Endothelial cell (in vitro differentiated cells): ENCODE measurements at places on chromosomes 2 and 18. TPM values are rescaled to one million over a fixed set of nuclear protein-coding genes. Genes with fewer than 3 reads are reported as not detected.
A peak's percentile ranks its signal among the peaks of the same experiment; 100 is the strongest.

C2orf74 gene
- total RNA-seq, result 13.6 TPM

- H3K4me3 ChIP-seq, result no peak overlapping the region
- DNase-seq, result no peak
- no peak overlapping the region for H3K27ac ChIP-seq
- H3K36me3 ChIP-seq, result no peaks in the 10 kb centered on the region
Observed at GRCh38 chr2:159855557-159856061, 57.6 kb upstream of the CD302 start.

C2orf78 gene
- not detected for total RNA-seq

GRCh38 chr2:189661148-189661956, at the start of gene ASNSD1:
Gene ASNSD1, plus strand, starts transcription at chr2:189661459. Its CDS starts 4,674 bp downstream, at chr2:189666133.
- H3K4me3 ChIP-seq, result no peak within 1 kb of the TSS
- peaks cover 5% of the 10 kb centered on the region for H3K27me3 ChIP-seq
- H3K27ac ChIP-seq, result no peak within 1 kb of the TSS

ZNF521 gene
- 238 TPM for total RNA-seq

- peaks cover 77% of the 10 kb centered on the region for H3K4me1 ChIP-seq
- H3K4me3 ChIP-seq, result peak overlapping the region; percentile 40
- no peaks in the 10 kb centered on the region for H3K36me3 ChIP-seq
Observed at GRCh38 chr2:10932345-10933151, 20.8 kb downstream of the KCNF1 start.

GRCh38 chr2:40210344-40210967, 241.4 kb downstream of the SLC8A1 start:
- DNase-seq, result no peak
- H3K27me3 ChIP-seq, result no peaks in the 10 kb centered on the region
- H3K4me3 ChIP-seq, result no peak overlapping the region
- no peak overlapping the region for H3K27ac ChIP-seq

DNA sequence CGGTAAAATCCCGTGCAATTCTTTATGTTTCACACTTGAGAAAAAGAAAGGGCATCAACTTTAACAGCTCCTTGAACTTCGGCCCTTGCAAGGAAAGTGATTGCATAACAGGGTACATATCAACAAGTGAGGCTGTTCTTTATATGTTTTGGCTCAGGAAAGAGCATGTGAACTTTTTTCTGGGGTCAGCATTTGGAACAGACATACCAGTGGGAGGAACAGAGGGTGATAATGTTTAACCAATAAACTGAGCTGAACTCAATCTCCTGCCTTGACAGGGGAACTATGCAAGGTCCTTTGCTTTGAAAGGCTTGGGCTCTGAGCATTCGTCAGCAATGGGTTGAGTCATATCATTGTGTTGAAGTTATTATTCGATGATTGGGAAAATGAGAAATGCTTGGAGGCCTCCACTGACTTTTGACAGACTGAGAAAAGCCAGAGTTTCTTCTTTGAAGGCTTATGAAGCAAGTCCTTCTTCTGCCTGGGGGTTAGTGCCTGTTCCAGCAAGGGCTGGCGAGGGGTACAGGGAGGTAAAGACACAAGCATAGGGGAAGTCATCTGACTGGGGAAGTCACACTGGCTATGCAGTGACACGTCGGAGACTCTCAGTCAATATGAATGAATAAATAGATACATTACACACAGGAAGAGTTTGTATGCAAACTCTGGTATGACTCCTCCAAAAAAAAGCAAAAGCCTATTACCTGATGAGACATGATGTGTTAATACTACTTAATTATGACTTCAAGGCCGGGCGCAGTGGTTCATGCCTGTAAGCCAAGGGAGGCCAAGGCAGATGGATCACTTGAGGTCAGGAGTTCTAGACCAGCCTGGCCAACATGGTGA, 57.2 kb downstream of the CYB5A start:
- no peak overlapping the region for H3K4me3 ChIP-seq
- H3K27me3 ChIP-seq, result peaks cover 6% of the 10 kb centered on the region
- H3K27ac ChIP-seq, result no peak overlapping the region
- no peak for DNase-seq

- no peaks in the 10 kb centered on the region for H3K36me3 ChIP-seq
- DNase-seq, result no peak
- H3K4me3 ChIP-seq, result no peak overlapping the region
- no peaks in the 10 kb centered on the region for H3K27me3 ChIP-seq
- no peak overlapping the region for H3K27ac ChIP-seq
Observed at GRCh38 chr2:48220501-48220900, 309.5 kb upstream of the STON1 start.

SKOR2 gene
- 0.38 TPM for total RNA-seq

GRCh38 chr2:176164611-176165369, 7.7 kb downstream of the HOXD3 start:
- H3K4me1 ChIP-seq, result peaks cover 17% of the 10 kb centered on the region
- H3K36me3 ChIP-seq, result no peaks in the 10 kb centered on the region
- DNase-seq, result no peak
- H3K27me3 ChIP-seq, result peaks cover 42% of the 10 kb centered on the region
- H3K27ac ChIP-seq, result no peak overlapping the region
- H3K4me3 ChIP-seq, result no peak overlapping the region

- H3K4me1 ChIP-seq, result no peaks in the 10 kb centered on the region
- H3K36me3 ChIP-seq, result no peaks in the 10 kb centered on the region
- DNase-seq, result no peak
Observed at GRCh38 chr18:61589053-61589723, 256.0 kb downstream of the CDH20 start.

DNA sequence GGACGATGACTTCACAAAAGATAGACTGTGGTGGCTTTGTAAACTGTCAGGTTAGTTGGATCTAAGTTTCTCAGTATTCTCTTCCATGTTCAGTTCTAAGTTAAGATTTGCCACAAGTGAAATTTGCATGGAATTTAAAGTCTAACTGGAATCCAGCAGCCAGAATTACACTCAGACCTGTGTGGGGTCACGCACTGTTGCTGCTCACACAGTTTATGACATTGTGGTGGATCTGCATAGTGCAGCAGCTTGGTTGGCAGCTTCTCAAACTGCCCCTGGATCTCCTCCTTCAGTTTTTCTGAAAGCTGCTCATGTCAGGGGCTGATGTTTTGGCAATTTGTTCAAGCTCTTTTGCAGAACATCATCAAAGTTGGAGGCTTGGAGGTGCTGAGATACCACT, 228.1 kb upstream of the KCNJ3 start:
- H3K4me1 ChIP-seq, result no peaks in the 10 kb centered on the region
- H3K36me3 ChIP-seq, result no peaks in the 10 kb centered on the region
- no peak for DNase-seq

- no peaks in the 10 kb centered on the region for H3K36me3 ChIP-seq
- no peak for DNase-seq
- H3K4me1 ChIP-seq, result peaks cover 9% of the 10 kb centered on the region
- no peaks in the 10 kb centered on the region for H3K27me3 ChIP-seq
- no peak overlapping the region for H3K27ac ChIP-seq
Observed at GRCh38 chr18:58535340-58536201, 93.3 kb downstream of the ALPK2 start.

DNA sequence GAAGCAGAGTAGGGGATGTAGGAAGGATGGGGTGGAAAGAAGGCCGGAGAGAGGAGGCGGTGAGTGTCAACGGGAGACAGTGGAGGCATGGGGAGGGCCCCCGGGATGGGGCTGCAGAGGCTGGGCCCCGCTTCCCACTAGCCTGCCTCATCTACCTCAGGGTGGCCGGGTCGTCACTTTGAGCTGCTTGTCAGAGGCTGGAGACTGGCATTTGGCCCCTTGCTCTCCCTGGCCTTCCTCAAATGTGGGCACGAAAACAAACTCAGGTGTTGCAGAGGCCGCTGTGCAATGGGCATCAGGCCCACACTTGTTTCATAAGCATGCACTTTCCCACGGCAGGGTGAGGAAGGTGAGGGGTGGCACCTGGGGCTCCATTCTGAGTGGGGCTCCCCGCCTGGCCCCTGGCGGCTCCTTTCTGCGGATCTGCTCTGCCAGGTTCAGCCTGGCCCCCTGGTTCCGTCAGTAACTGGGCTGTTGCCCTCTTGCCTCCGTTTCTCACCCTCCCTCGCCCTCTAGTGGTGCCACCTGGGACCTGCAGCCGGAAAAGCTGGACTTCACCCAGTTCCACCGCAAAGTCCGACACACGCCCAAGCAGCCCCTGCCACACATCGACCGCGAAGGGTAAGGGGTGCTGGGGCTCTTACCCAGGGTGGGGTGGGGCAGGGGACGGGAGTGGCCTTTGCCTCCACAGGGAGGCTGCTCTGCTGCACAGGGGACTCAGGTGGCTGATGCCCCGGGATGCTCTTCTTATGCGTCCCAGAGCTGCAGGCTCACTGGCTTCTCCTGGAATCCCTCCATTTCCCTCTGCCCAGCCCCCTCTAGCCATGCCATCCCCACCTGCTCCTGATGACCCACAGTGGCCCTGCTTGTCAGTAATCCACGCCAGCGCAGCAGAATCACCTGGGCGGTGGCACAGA, 125.4 kb downstream of the CTIF start:
- H3K4me3 ChIP-seq, result no peak overlapping the region
- peaks cover 23% of the 10 kb centered on the region for H3K27me3 ChIP-seq
- H3K27ac ChIP-seq, result no peak overlapping the region
- peaks cover 19% of the 10 kb centered on the region for H3K4me1 ChIP-seq
- peaks cover 26% of the 10 kb centered on the region for H3K36me3 ChIP-seq

KIAA2012 gene
- total RNA-seq, result 0.08 TPM

GRCh38 chr2:214547931-214548330, 137.1 kb downstream of the VWC2L start:
- H3K4me3 ChIP-seq, result no peak overlapping the region
- no peaks in the 10 kb centered on the region for H3K36me3 ChIP-seq
- H3K27ac ChIP-seq, result no peak overlapping the region
- no peaks in the 10 kb centered on the region for H3K4me1 ChIP-seq

SUCLG1 gene
- 63.2 TPM for total RNA-seq

DNA sequence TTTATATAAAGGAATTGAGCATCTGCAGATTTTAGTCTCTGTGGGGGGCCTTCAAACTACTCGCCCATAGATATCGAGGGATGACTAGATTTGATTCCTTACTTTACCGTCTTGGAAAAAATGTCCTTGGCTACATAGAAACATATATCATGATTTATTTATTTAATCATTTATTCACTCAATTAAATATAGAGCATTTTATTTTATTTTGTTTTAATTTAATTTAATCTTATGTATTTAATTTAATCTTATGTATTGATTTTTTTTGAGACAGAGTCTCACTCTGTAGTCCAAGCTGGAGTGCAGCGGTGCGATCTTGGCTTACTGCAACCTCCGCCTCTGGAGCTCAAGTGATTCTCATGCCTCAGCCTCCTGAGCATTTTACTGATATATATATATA, 105.4 kb downstream of the SCN9A start:
- H3K36me3 ChIP-seq, result peaks cover 4% of the 10 kb centered on the region
- no peak for DNase-seq
- H3K27me3 ChIP-seq, result no peaks in the 10 kb centered on the region

ZNF892 gene
- 11.2 TPM for total RNA-seq

- no peak for DNase-seq
- H3K36me3 ChIP-seq, result no peaks in the 10 kb centered on the region
- no peaks in the 10 kb centered on the region for H3K27me3 ChIP-seq
- H3K27ac ChIP-seq, result no peak overlapping the region
Observed at GRCh38 chr2:200100027-200100426, 144.6 kb downstream of the MAIP1 start.

DNA sequence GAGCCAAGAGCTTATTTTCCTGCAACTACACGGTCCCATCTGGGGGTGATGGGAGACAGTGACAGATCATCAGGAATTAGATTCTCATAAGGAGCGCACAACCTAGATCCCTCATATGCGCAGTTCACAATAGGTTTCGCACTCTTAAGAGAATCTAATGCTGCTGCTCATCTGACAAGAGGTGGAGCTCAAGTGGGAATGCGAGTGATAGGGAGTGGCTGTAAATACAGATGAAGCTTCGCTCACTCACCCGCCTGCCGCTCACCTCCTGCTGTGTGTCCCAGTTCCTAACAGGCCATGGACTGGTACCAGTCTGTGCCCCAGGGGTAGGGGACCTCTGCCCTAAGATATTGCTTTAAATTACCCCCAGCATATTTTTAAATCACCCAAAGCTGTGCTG, 10.8 kb downstream of the LRRFIP1 start:
- H3K27me3 ChIP-seq, result peaks cover 8% of the 10 kb centered on the region
- H3K27ac ChIP-seq, result no peak overlapping the region
- H3K4me3 ChIP-seq, result no peak overlapping the region
- peaks cover 7% of the 10 kb centered on the region for H3K4me1 ChIP-seq

DNA sequence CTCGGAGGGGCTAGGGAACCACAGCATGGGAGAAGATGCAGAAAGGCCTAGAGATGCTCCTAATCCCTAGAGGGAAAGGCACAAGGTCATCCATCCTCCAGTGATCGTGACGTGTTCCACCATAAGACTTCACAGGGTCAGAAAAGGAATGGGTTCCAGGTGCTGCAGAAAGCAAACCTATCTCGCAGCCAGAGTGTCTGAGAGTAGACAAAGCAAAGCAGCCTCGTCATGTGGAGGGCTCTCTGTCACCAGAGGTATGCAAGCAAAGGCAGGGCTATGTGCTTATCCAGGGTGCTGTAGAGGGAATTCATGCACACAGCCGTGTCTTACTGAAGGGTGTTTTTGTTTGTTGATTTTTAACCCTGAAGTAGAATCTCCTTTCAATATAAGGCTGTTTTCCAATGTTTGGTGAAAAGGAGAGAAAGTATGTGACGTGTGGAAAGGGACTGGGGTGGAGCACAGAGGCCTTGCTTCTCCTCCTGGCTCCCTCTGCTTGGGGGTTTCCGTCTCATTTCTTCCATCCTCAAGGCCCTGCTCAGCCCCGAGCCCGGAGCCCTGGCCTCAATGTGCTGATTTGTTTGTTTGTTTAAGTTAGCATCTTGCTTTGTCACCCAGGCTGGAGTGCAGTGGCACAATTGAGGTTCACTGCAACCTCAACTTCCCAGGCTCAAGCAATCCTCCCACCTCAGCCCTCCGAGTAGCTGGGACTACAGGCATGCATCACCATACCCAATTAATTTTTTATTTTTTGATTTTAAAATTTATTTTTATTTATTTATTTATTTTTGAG, 3.0 kb downstream of the GPR55 start:
- no peak for DNase-seq
- H3K27ac ChIP-seq, result no peak overlapping the region
- no peaks in the 10 kb centered on the region for H3K36me3 ChIP-seq
- H3K4me1 ChIP-seq, result no peaks in the 10 kb centered on the region
- H3K27me3 ChIP-seq, result peaks cover under 1% of the 10 kb centered on the region
- no peak overlapping the region for H3K4me3 ChIP-seq

DNA sequence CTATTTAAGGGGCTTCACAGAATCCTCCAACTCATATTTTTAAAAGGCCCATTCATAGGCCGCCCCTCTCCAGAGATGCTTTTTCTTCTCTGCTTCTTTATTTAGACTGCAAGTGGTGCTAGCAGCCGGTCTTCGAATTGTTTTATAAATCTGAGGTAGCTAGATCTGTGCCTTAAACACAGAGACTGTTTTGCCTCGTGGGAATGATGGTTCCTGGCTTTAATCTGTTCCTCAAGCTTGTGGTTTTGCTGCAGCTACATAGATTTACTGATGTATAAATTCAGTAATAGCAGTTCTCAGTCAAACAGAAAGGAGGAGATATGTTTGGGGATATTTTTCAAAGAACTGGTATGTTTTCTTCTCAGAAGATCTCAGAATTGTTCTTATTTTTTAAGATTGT, 45.3 kb downstream of the TNFRSF11A start:
- H3K36me3 ChIP-seq, result peaks cover 47% of the 10 kb centered on the region
- H3K4me3 ChIP-seq, result peak overlapping the region; percentile 39
- no peak for DNase-seq
- no peaks in the 10 kb centered on the region for H3K4me1 ChIP-seq
- H3K27ac ChIP-seq, result peak overlapping the region; percentile 30

- no peak for DNase-seq
- H3K36me3 ChIP-seq, result no peaks in the 10 kb centered on the region
- peaks cover 14% of the 10 kb centered on the region for H3K4me1 ChIP-seq
- no peak overlapping the region for H3K4me3 ChIP-seq
- H3K27me3 ChIP-seq, result no peaks in the 10 kb centered on the region
Observed at GRCh38 chr2:191791953-191792560, 54.8 kb downstream of the CAVIN2 start.
